Activated B cell treated with CpG ODN at 0.5 μM for 24 hours (primary cell): ENCODE measurements at places on chromosomes 7 and 10. TPM values are rescaled to one million over a fixed set of nuclear protein-coding genes. Genes with fewer than 3 reads are reported as not detected.

GRCh38 chr10:91043173-91043910, 122.5 kb upstream of the ANKRD1 start:
- H3K27ac ChIP-seq = no peak overlapping the region
- H3K36me3 ChIP-seq = no peaks in the 10 kb centered on the region
- DNase-seq = no peak

PLEKHA8 gene
- 7.4 and 9.3 TPM in 2 replicates for total RNA-seq

GRCh38 chr10:6465854-6466601, 114.0 kb downstream of the PRKCQ start:
- H3K36me3 ChIP-seq = no peaks in the 10 kb centered on the region
- peaks cover 28% of the 10 kb centered on the region for H3K27me3 ChIP-seq
- no peak for DNase-seq

- no peak overlapping the region for H3K4me3 ChIP-seq
- H3K27ac ChIP-seq = no peak overlapping the region
- H3K36me3 ChIP-seq = no peaks in the 10 kb centered on the region
Observed at GRCh38 chr10:116450861-116451260, 23.2 kb downstream of the PNLIPRP3 start.

C7orf25 gene
- total RNA-seq = 4.5 and 5.5 TPM in 2 replicates

DNA sequence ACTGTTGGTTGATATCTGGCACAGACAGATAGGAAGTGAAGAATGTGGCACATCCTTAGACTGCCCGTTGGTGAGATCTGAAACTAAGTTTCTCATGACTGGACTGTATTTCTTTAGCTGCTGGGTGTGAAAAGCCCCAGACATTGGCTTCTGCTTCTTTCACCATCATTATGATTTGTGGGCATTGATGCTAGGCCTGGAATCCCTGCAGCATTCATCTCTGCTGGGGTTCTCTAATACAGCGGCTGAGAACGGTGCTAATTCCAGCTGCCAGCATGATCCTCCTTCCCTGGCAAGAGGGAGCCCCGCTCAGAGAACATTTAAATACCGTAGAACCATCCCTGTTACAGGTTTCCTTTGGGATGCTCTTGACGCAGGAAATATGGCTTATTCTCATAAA, 26.2 kb downstream of the RBM20 start:
- no peak overlapping the region for H3K27ac ChIP-seq
- DNase-seq = no peak
- peaks cover 17% of the 10 kb centered on the region for H3K27me3 ChIP-seq
- H3K4me3 ChIP-seq = no peak overlapping the region
- peaks cover 4% of the 10 kb centered on the region for H3K4me1 ChIP-seq

DNA sequence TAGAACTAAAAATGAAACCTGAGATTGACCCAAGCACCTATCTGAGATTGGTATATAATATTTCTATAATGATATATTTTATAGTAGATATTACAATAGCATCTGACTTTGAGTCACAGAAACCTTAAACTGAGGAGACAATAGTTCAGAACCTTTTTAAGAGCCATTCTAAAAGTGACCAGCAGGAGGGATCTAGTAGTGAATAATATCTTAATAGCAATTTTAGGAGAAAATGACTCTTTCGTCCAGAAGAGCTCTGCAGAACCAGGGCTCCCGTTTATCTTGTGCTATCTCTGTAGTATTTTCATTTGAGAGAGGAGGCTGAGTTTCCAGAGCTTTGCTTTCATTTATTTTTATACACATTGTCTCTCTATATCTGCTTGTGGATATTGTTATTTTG, 68.1 kb downstream of the PODXL start:
- H3K4me3 ChIP-seq = no peak overlapping the region
- H3K27ac ChIP-seq = no peak overlapping the region
- no peaks in the 10 kb centered on the region for H3K27me3 ChIP-seq
